ENCODE measurements at places on chromosomes 12 and 14. TPM values are rescaled to one million over a fixed set of nuclear protein-coding genes. Genes with fewer than 3 reads are reported as not detected.

DNA sequence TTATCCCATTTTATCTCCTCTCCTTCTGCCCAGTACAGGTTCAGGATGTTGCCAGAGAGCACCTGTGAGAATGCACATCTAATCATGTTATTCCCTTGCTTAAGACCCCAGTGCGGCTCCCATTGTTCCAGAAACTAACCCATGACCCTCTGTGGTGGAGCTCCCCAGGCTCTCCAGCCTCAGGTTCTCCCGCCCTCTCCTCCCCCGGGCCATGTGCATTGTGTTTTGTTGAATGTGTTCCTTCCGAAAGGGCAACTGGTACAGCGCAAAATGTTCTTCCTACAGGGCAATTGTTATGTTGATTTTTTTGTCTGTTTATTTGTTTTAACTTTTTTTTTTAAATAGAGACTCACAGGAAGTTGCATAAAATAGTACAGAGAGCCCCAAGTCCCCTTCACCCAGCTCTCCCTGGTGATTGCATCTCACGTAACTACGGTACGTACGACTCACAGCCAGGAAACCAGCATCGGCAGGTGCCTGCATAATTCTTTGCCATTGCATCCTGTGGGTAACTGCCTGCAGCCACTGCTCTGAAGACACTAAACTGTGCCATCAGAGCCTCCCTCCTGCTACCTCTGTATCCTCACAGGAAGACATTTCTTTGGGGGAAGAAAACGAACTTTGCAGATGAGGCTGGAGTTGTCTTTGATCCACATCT lies 31.2 kb downstream of the TMEM132C start:
- no peak for DNase-seq

- DNase-seq: no peak
These were observed 91.6 kb downstream of the NTF3 start for GRCh38 chr12:5523396-5524115.

GRCh38 chr14:52660832-52661231 lies 34.5 kb downstream of the ERO1A start:
- no peak for DNase-seq

DNA sequence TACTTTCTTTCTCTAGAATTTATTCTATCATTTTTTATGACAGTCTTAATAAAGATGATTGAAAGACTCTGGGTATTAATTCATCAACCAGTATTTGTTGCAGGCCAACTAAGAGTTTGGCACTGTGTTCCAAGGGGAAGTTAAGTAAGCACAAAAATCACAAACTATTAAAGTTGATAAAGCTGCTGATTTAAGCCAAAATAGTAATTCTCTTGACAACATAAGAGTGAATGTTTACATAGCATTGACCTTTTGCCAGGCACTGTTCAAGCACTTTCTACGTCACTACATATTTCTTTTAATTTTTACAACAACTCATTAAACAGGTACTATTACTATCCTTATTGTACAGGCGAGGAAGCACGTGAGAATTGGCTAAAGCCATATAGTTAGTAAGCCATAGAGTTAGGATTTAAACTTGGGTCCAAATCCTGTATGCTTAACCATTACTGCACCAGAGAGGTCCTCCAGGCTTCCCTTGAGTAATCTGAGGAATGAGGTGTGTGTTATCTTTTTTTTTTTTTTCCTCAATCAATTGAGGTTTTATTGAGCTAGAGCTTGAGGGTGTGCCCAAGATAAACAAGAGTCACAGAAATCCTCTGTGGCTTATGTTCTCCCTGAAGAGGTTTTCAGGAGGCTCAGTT lies 1009.6 kb downstream of the DIO2 start:
- DNase-seq: no peak

- DNase-seq: no peak
These were observed 87.0 kb downstream of the FOXN4 start for GRCh38 chr12:109222062-109222461.

- DNase-seq: no peak
These were observed 25.4 kb downstream of the IL31 start for GRCh38 chr12:122148657-122149056.

- DNase-seq: no peak
These were observed 6.8 kb downstream of the PFKM start for GRCh38 chr12:48125985-48126384.

- DNase-seq: no peak
These were observed 19.8 kb downstream of the PLEK2 start for GRCh38 chr14:67392123-67392522.

DNA sequence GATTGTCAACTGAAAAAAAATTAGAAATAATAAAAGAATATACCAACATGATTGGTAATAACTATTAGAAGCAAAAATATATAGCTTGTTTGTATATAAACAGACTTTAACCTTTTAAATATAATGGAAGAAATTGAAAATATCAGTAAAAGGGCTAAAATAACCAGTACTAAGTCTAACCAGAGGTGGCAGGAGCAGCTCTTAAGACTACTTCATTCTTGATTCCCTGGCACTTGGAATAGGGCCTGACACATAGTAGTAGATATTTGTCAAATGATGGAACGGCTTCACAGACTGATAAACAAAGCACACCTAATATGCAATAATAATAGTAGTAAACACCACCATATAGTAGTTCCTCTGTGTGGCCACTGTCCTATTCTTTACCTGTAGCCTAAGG lies 9.4 kb downstream of the TMEM63C start:
- no peak for DNase-seq

GRCh38 chr12:81988362-81988761 lies 229.2 kb upstream of the PPFIA2 start:
- DNase-seq: no peak

GRCh38 chr14:32601906-32602305 lies 272.8 kb downstream of the AKAP6 start:
- no peak for DNase-seq

DNA sequence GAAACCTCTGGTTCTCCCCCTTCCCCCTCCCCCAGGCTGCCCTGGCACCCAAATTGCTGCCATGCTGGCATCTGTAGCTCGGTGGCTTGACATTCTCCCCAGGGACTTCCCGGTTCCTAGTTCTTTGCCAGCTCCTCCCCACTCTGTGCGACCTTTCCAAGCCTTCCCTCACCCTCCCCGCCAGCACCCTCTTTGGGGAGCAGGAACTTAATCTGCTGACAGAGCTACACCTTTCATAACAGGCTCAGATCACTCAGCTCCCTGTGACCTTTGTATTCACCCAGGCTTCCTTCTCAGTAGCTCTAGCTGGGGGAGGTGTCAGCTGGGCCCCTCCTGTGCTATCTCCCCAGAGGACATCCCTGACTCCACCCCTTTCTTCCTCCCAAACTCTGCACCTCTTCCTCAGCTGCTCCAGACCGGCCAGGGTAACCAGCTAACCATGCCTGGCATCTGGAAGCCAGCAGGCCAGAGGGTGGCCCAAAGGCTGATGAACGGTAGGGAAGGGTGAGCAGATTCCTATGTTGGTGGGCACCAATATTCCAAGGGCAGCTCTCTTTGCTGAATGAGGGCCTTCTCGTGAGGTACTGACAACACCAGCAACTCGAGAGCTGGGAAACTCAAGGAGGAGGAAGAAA lies 1.8 kb upstream of the COX14 start:
- no peak for DNase-seq

DNA sequence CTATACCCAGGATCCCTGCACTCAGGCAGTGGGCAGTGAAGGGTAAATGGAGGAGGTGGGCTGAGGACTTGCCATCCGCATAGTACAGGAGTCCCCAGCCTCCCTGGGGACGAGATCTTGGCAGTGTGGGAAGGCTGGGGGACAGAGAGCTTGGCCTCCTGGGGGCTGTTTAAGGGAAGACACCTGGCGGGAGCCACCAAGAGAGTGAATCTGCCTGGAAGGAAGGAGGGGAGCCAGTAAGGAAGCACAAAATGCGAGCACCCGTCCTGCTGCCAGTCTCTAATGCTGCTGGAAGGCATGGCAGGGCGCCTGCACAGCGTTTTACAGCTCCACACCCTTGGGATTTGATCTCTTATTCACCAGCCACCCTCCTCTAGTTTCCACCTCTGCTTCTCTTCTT lies 7.4 kb upstream of the KRT2 start:
- DNase-seq: no peak

DNA sequence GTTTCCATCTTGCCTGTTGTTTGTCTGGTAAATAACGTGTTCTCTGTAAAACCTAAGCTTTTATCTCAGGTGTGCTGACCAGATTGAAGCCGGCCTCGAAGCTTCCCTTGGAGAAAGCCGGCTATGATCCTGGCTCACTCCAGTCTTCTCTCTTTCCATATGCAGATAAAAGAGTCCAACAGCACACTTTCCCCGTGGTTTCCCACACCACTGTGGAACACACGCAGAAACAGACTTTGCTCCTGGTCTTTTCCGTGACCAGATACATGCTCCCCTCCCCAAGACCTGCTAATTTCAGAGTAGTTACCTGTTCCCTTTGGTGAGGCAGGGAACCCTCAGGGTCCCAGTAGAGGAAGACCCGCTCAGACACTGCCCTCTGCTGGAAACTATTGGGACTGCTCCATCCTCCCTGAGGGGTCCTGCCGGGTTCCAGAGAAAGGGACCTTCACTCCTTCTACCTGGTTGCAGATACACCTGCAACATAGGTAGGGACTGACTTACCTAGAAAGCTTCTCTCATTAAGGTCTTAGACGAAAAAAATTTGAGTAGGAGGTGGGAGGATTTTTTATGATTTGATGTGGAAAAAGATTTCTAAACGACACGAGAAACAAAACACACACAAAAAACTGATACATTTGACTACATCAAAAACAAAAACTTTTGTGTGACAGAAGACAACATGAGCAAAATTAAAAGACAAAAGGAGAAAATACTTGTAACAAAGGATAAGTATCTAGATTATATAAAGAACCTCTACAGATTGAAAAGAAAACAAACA lies 415.4 kb upstream of the CCDC196 start:
- DNase-seq: peak; percentile 56

GRCh38 chr12:81128930-81129554 lies 51.2 kb downstream of the ACSS3 start:
- DNase-seq: peak; percentile 46

GRCh38 chr12:55845785-55846496 lies 3.2 kb upstream of the MMP19 start:
- DNase-seq: no peak

- DNase-seq: no peak
These were observed 66.0 kb upstream of the GALNT9 start for GRCh38 chr12:132395192-132395907.

The TUBA1C gene
- total RNA-seq: 1,096 TPM

The LRFN5 gene
- 2.8 TPM for total RNA-seq

The METAP2 gene
- 175 TPM for total RNA-seq

The SMCO2 gene
- total RNA-seq: not detected

The ACVRL1 gene
- 1.7 TPM for total RNA-seq

The FAM181A gene
- not detected for total RNA-seq

The SOS2 gene
- 19.5 TPM for total RNA-seq

The STXBP6 gene
- 2.6 TPM for total RNA-seq

The DDN gene
- not detected for total RNA-seq

The GDF3 gene
- total RNA-seq: not detected

Data from Daoy (cell line).